ENCODE measurements at places on chromosomes 2 and 18.

GRCh38 chr18:73093687-73094250 is 226.0 kb upstream of the NETO1 start:
- no peak for DNase-seq

GRCh38 chr2:20593072-20594034 is 57.5 kb downstream of the HS1BP3 start:
- DNase-seq, result no peak

GRCh38 chr2:195563857-195564512 is 93.0 kb upstream of the SLC39A10 start:
- no peak for DNase-seq

GRCh38 chr18:45248240-45248903 is 366.9 kb upstream of the SLC14A2 start:
- no peak for DNase-seq

- no peak for DNase-seq
Observed at GRCh38 chr2:97718942-97719341, 5.6 kb downstream of the ZAP70 start.

DNA sequence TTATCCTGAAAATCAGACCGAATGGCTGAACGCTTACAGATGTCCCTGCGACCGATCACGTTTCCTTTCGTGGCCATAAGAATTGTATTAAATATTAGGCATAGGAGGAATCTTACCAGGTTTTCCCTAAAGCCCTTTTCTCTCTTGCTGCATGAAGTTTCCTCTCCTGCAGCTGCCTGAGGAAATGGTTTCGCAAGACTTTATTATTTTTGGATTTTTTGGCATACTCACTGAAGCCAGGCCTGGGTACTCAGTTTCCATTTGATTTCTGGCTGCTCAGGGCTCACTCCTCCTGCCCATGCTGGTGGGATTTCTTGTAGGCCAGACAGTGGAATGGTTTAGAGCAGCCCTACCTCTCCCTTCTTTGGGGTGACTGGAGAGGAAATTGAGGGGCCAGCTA is 114.0 kb downstream of the KLHL29 start:
- DNase-seq, result no peak

- DNase-seq, result no peak
Observed at GRCh38 chr2:69310111-69311023, 76.7 kb downstream of the GFPT1 start.

GRCh38 chr18:63292831-63293683 is 26.5 kb downstream of the BCL2 start:
- DNase-seq, result peak; percentile 42

- no peak for DNase-seq
Observed at GRCh38 chr2:177721818-177722567, 329.4 kb downstream of the AGPS start.

- no peak for DNase-seq
Observed at GRCh38 chr2:217722883-217723472, 279.8 kb downstream of the TNS1 start.

DNA sequence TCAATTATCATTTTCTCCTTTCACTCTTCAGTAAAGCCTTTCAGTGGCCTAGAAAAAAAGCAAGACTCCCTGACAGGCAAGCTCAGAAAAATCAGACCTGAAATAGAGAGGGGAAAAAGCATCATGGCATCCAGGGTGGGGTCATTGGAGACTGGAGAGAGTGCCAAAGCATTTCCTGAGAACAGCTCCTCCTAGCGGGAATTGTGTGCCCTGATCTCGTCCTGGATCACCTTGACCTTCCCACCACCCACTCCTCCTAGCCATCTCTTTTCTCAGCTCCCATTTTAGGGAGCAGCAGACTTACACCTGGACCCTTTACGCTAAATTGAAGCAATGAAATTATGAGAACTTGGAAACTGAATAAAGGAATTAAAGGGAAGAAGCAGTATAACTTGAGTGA is 176.6 kb downstream of the VWC2L start:
- DNase-seq, result peak; percentile 31

DNA sequence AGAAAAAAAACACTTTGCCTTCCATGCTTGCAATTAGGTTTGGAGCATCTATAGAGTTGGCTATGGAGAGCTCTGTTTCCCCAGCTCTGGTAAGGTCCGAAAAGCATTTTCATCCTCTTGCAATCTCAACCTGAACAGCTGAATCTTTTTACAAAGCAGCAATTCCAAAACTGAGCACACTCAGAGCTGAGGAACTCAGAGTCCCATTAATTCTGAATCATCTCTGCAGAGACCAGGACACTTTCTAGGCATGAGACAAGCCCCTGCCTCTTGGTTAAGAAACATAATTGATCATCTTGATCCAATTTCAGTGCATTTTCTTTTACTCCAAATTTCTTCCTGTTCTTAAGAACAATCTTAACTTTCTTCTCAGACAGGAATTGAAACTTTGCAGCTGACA is 4.2 kb downstream of the CNGA3 start:
- DNase-seq, result no peak

- no peak for DNase-seq
Observed at GRCh38 chr2:212013626-212014025, 525.0 kb downstream of the ERBB4 start.

DNA sequence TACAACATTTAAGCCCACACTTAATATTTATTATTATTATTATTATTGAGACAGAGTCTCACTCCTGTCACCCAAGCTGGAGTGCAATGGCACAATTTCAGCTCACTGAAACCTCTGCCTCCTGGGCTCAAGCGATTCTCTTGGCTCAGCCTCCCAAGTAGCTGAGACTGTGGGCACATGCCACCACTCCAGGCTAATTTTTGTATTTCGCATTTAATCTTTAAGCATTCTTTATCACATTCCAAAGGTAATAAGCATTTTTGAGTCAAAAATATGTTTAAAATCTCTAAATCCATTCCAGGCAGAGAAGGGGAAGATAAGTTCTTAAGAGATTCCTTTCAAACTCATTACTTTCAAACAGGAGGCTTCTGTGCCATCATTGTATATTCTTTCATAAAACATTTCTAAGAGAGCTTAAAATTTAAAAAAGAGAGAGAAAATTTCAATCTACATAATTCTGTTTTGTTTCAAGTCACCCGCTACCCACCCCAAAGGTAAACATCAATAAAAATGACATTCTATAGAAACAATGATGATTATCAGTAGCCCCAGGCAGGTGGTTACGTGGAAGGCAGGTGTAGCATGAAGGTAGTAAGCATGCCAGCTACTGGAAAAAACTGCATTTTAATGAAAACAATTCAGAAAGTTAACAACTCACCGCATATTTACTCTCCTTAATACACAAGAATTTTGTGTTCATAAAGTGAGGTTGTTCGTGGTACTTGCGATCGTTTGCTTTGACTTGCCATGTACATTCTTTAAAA is 84.4 kb upstream of the NARS1 start:
- no peak for DNase-seq

- no peak for DNase-seq
Observed at GRCh38 chr2:201942531-201942930, 91.1 kb upstream of the FZD7 start.

GRCh38 chr2:144439993-144440392 is 79.9 kb downstream of the ZEB2 start:
- no peak for DNase-seq

- DNase-seq, result peak; percentile 1
Observed at GRCh38 chr2:79100285-79100684, 12.5 kb upstream of the REG1B start.

GRCh38 chr2:38171208-38171855 is 95.4 kb upstream of the CYP1B1 start:
- no peak for DNase-seq

GRCh38 chr2:112993831-112994230 is 11.4 kb upstream of the IL36A start:
- DNase-seq, result no peak

- DNase-seq, result no peak
Observed at GRCh38 chr2:241940329-241940728, 70.8 kb downstream of the RTP5 start.

DNA sequence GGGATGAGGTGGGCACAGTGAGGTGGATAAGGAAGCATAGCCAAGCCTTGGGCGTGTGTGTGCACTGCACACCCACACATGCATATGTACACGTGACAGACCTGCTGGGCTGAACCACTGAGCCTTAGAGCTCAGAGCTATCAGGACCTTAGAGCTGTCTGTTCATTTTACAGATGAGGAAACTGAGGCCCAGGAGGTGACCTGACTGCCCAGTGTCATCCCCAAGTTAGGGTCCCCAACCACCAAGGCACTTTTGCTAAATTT is 8.2 kb upstream of the SNED1 start:
- DNase-seq, result no peak

DNA sequence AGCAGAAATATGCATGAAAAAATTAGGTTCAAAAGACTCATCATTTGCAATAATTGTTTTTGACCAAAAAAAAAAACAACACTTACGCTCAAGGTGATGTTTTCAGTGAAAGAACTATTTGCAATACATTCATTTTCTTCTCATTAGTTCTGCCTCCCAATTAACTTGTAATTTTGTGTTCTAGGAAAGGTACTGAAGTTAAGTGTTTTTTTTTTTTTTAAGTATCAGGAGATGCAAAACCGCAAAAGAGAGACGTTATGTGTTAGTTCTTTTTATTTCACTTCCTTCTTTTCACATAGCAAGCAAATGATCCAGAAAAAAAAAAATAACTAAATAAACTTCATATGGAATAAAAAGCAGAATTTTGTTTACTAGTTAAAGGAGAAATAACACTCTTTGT is 735.2 kb upstream of the GCFC2 start:
- no peak for DNase-seq

GRCh38 chr18:37487400-37487867 is 78.2 kb downstream of the CELF4 start:
- DNase-seq, result no peak

DNA sequence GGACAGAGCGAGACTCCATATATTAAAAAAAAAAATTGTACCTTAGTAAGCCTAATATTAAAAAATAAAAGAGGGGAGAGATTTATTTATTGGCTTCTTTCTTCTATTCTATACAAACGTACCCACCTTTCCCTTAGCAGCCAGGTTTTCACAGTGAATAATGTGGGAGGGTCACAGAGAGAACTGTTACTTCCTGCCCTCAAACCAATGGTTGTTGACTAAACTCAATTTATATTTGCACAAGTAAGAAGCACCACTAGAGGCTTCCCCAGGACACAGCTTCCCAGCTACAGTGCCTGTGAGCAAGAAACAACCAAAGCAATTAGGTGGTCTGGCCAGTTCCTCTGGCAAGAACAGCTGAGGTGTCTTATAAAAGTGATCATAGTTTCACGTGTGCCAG is 28.9 kb upstream of the GALR1 start:
- DNase-seq, result no peak

GRCh38 chr2:164831887-164832286 is 9.7 kb downstream of the COBLL1 start:
- no peak for DNase-seq

- no peak for DNase-seq
Observed at GRCh38 chr18:8717011-8717770, 11.8 kb downstream of the MTCL1 start.

GRCh38 chr2:156787517-156787916 is 351.3 kb downstream of the GPD2 start:
- DNase-seq, result no peak

- no peak for DNase-seq
Observed at GRCh38 chr2:167187978-167188967, 300.0 kb downstream of the XIRP2 start.

DNA sequence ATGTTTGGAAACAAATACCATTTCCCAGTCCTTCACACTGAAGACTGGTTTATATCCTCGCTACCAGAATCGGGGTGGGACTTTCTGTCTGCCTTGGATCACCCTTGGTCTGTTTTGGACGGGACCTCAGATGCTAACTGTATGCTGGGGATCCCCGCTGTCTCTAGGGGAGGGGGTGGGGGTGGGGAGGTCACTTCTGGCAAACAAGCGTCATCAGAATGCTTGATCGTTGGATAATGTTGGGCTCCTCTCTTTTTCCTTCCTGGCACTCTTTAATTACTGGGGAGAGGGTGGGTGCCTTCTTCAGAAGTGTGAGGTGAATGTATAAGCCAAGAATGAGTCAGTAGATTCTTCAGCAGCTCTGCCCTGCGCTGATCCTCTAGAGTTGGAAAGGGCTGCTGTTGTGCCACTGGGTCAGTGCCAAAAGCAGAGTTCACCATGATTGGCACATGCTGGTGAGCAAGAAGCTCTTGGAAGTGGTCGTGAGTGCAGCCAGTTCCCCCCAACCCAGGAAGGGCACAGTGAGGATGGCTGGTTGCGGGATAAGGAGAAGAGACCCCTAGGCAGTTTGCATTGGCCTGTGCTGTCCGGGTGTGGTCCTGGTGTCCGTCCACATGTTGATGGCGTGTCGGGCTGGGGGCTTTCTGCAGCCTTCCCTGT is 32.2 kb downstream of the DGKD start:
- no peak for DNase-seq

- no peak for DNase-seq
Observed at GRCh38 chr18:7737550-7737949, 170.4 kb downstream of the PTPRM start.

DNA sequence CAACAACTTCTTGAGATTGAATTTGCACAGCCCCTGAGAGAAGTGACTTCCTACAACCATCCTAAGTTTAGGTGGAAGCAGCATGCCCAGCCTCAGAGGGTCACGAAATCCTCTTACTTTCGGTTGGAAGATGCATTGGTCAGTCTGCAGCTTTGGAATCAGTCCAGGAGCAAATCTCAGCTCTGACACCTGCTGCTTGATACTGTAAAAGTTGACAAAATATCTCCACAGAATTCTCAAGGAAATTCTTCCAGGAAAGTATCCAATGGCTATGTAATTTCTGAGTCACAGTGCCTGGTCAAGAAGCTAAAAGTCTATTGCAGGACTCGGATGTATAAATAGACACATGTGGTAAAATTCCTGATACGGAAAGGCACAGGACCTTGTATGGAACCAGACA is 414.5 kb upstream of the GYPC start:
- no peak for DNase-seq

All from KBM-7 (cell line).